ENCODE measurements at places on chromosomes 11 and 22. TPM values are rescaled to one million over a fixed set of nuclear protein-coding genes. Genes with fewer than 3 reads are reported as not detected.

Gene ACRV1
- 0.52 TPM for polyA plus RNA-seq

Gene MAFF
- polyA plus RNA-seq: 4.8 TPM

Gene OR56A1
- not detected for polyA plus RNA-seq

Gene HDHD5
- polyA plus RNA-seq: 91.3 TPM

Gene IGLL1
- polyA plus RNA-seq: not detected

Gene RASD2
- polyA plus RNA-seq: 0.40 TPM

Gene APOA1
- polyA plus RNA-seq: not detected

Gene CALCA
- not detected for polyA plus RNA-seq

Gene CCDC73
- not detected for polyA plus RNA-seq

Gene DEUP1
- polyA plus RNA-seq: 0.46 TPM

Gene MMP1
- not detected for polyA plus RNA-seq

Gene CRYBB2
- 2.4 TPM for polyA plus RNA-seq

Gene PRG3
- not detected for polyA plus RNA-seq

Gene C22orf42
- 64.0 TPM for polyA plus RNA-seq

Gene VPREB3
- polyA plus RNA-seq: not detected

Gene NEFH
- polyA plus RNA-seq: 0.05 TPM

Gene GSTT2B
- polyA plus RNA-seq: not detected

Gene OR52H1
- polyA plus RNA-seq: not detected

Gene APOL3
- polyA plus RNA-seq: not detected

Gene SCGB1D1
- not detected for polyA plus RNA-seq

Gene PRR5L
- polyA plus RNA-seq: 0.22 TPM

Gene EIF3M
- polyA plus RNA-seq: 333 TPM

Gene C1QTNF5
- not detected for polyA plus RNA-seq

Gene OR51E2
- not detected for polyA plus RNA-seq

Gene PGR
- polyA plus RNA-seq: not detected

Gene GGTLC2
- not detected for polyA plus RNA-seq

Gene LRRC74B
- polyA plus RNA-seq: not detected

Gene CCND1
- polyA plus RNA-seq: 1.7 TPM

Gene GPHA2
- polyA plus RNA-seq: not detected

Gene CNTF
- polyA plus RNA-seq: 2.3 TPM

Gene OOSP4B
- polyA plus RNA-seq: not detected

Gene MUC6
- not detected for polyA plus RNA-seq

Gene XRRA1
- polyA plus RNA-seq: 2.7 TPM

Gene DGCR6
- polyA plus RNA-seq: 8.9 TPM

Gene APOBEC3C
- polyA plus RNA-seq: not detected

Gene ADAMTS8
- 0.12 TPM for polyA plus RNA-seq
